ENCODE measurements at places on chromosomes 16 and 17.

DNA sequence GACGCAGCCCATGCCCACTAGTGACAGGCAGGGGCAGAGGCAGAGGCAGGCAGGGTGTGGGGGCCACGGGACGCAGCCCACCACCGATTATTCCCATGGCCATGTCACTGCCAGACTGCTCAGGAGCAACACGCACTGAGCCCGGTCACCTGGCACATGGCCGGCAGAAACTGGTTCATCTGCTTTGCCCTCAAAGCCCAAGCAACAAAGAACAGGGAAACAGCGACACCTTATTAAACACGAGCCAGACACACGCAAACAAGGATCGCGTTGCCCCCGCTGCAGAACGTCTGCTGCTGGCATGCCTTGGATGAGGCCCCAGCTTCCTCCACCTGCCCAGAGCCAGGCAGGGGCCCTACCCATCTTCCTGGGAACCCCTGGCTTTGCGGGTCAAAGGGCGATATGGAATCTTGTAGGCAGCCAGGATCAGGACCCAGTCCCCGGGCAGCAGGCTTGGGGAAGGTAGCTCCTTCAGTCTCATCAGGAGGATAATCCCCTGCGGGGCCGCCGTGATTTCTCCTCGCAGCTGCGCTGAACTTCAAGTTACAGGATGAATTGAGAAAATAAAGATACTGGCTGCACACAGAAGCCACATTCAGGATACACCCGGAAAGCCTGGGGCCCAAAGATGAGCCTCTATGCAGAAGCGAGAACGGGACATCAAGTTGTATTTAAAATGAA, 4.8 kb downstream of the TBC1D16 start:
- DNase-seq = no peak

- no peak for DNase-seq
These were observed 392.3 kb downstream of the SLC39A11 start for GRCh38 chr17:72700226-72700625.

GRCh38 chr16:88855176-88855575, 1.6 kb downstream of the GALNS start:
- no peak for DNase-seq

GRCh38 chr17:8283356-8283755, 5.1 kb upstream of the RANGRF start:
- no peak for DNase-seq

DNA sequence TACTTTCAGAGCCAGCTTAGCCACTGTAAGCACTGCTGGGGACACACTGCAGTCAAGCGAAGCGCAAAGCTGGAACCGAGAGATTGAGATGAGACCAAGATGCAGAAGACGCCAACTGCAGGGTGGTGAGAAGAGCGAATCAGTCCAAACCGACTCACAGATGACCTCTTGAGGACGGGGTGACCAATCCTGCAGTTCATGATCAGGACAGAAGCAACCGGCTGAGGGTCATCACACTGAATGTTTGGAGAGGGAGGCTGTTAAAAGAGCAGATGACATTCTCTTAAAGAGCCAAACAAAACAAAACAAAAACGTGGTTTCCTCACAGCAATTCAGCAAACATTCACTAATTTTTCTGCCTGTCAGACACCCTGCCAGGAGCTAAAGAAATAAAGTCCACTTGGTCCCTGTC, 8.5 kb downstream of the HASPIN start:
- DNase-seq = no peak

- peak; percentile 69 for DNase-seq
These were observed 14.7 kb upstream of the CDH1 start for GRCh38 chr16:68722119-68723024.

- no peak for DNase-seq
These were observed 27.5 kb upstream of the MTSS2 start for GRCh38 chr16:70713342-70713741.

DNA sequence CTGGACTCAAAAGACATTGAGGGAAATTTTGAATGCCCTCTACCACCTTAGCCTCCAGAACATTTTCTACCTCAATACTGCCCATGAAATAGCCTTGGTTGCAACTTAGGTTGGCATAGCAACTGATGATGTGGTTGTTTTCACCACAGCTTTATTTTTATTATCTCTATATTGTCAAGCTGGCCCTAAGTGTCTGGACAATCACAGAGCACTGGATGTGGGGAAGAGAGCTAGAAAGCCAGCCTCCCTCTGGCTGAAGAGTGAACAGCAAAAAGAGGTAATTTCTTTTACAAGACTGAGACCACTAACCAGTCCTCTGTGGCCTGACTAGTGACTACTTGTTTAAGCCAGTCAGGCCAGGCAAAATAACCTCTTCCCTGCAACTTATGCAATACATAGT, 159.6 kb downstream of the HS3ST2 start:
- no peak for DNase-seq

- no peak for DNase-seq
These were observed 14.6 kb downstream of the RBBP6 start for GRCh38 chr16:24553983-24554382.

DNA sequence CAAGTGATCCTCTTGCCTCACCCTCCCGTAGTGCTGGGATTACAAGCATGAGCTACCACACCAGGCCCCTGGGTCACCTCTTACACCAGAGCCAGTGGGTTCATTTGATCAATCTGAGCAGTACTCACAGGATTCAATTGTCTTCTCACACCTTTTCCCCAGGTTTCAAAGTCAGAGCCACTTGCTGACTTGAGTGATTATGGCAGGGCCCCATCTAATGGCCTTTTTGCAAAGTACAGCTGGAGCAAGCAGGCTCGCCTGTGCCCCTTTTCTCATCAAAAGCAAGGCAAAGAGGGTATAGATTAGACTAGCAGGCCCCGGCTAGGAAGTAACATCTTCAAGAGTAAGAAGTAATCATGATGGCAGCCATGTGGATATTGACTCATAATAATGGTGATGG, 114.8 kb upstream of the NOL11 start:
- no peak for DNase-seq

GRCh38 chr17:77147357-77147801, 6.6 kb downstream of the SEC14L1 start:
- no peak for DNase-seq

DNA sequence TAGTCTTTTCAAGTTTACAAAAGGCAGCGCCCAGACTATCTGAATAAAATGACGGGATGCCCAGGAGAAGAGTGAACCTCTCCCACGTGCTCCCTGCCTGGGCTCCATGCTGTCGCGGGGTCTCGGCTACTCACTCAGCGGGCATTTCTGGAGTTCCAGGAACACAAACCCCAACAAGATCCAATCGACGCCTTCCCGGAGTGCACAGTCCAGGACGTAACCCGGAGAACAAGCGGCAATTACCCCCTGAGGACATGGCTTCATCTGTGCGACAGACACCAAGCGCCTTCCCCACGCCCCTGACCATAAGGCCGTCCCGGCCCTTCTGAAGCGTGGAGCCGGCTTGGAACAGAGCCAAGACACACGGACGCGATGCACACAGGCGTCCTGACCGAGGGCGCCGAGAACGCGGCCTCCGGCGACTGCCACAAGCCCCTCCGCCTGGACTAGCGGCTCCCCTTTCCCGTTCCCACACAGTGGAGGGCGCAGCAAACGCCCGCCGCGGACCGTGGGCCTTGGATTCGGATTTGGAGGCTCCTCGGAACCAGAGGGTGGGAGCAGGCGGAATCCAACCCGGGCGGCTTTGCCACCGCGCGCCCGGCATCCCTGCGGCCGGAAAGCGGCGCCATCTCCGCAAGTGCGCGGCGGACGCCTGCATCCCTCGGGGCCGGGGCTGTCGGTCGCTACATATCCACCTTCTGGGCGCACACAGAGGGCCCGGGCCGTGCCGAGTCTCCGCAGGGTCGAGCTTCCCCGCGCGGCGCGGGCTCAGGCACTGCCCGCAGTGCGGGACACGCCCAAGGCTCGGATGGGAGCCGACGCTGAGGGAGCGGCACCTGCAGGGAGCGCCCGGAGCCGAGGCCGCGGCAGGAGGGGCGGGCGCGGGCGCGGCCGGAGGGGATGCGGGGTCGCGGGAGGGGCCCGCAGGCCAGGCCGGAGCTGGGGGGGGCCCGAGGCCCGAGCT, 725 bp downstream of the ABCA3 start:
- DNase-seq = peak; percentile 65

DNA sequence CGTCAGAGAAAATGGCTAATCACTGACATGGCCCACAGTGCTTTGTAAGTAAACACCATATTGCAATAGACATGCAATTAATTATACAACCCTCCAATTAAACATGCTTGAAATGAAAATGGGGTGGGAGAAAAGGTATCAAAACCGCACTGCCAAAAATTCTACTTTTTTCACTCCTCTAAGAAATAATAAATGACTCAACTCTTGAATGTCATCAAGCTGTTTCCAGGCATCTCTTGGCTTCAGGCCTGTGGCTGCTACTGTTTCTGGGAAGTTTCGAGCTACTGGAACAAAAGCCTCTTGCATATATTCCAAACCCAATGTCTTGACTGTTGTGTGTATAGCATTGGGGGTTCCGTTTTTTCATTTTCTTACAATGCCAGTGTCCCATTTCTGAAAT, 412.6 kb downstream of the RBFOX1 start:
- no peak for DNase-seq

DNA sequence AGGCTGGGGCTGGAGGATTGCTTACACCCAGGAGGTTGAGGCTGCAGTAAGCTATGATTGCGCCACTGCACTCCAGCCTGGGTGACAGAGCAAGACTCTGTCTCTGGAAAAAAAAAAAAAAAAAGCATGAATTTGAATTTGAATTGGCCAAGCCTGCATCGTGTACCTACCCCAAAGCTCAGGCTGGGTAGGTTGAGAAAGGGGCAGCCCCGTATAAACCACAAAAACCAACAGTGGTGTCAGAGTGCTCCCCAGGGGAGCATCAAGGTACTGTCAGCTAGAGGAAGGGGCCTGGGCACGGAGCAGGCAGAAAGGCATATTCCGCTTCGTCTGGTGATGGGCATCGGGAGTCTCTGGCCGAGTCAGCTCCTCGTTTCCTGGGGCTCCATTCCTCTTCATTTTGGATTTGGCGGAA, 40.9 kb downstream of the RAP1GAP2 start:
- no peak for DNase-seq

DNA sequence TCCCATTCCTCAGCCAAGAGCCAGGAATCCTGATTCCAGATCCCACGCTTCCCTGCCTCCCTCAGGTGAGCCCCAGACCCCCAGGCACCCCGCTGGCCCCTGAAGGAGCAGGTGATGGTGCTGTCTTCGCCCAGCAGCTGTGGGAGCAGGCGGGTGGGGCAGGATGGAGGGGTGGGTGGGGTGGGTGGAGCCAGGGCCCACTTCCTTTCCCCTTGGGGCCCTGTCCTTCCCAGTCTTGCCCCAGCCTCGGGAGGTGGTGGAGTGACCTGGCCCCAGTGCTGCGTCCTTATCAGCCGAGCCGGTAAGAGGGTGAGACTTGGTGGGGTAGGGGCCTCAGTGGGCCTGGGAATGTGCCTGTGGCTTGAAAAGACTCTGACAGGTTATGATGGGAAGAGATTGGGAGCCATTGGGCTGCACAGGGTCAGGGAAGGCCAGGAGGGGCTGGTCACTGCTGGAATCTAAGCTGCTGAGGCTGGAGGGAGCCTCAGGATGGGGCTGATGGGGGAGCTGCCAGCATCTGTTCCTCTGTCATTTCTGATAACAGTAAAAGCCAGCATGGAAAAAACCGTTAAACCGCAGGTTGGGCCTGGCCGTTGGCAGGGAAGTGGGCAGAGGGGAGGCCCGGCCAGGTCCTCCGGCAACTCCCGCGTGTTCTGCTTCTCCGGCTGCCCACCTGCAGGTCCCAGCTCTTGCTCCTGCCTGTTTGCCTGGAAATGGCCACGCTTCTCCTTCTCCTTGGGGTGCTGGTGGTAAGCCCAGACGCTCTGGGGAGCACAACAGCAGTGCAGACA, at the start of gene SPN:
SPN (plus strand) TSS at position 232 of the 791 bp plus-strand sequence; CDS start at position 714, 482 bp downstream.
- DNase-seq = no peak

DNA sequence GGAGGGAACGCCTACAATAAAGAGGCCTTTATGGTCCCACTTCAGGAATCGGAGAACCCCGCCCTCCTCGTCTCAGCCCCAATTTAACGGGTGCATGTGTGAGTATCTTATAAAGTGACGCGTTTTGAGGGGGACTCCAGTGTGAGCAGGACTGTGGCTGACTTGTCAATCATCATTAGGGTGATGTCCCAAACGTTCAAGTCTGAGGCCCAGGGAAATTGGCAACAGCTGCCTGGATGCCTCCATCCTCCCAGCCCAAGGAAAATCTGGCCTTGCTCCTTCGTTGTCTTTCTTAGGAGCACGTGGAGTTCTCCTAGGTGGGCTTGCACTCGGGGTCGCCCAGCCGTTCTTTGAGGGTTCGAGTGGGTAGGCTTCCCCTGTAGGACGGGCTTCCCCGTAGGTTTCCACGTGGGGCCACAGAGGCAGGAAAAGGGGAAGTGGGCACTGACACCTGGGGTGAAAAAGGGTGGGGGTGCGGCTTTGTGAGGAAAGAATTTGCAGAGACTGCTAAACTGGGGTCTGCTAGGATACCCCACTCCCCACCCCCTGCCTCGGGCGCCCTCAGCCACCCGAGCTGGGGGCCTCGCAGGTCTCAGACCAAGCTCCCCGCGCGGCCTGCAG, 561 bp upstream of the HERPUD1 start:
- DNase-seq = peak; percentile 55

- DNase-seq = no peak
These were observed 47.8 kb upstream of the HAS3 start for GRCh38 chr16:69057400-69058378.

DNA sequence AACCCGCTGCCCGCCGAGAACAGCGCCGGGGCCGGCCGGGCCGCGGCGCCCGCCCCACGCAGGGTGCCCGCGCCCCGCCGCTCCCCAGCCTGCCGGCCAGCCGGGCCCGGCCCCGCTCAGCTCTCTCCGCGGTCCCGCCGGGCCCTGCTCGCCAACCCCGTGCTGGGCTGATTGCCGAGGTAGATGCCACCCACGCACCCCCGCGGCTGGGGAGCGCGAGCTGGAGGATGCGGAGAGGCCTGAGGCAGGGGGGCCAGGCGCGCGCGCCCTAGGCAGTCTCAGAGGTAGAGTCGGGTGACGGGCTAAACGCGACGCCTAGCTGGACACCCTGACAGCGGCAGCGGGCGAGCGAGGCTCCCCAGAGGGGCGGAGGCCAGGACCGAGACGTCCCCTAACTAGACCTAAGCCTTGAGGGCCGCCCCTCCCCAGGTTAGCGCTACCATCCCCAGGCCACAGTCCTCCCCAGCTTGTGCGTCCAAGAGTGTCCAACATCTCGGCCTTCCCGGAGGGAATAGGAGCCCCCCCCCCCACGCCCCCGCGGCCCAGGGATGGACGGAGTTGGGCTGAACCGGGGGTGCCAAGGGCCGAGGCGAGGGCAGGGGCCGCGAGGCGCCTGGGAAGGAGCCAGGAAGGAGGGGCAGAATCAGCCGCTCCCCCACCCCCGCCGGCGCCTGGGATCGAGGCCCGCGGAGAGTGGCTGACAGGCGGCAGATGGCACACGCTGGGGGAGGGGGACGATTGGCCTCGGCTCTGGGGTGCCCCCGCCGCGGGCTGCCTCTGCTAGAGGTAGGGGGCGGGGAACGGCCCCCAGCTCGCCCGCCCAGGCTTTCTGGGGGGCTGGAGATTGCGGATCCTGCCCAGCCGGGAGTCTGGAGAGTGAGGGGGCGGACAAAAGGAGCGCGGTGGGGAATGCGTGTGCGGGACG, 2.5 kb upstream of the ZNF423 start:
- DNase-seq = no peak

- no peak for DNase-seq
These were observed 111.8 kb downstream of the SMG6 start for GRCh38 chr17:2191785-2192184.

- DNase-seq = no peak
These were observed 110.4 kb downstream of the MAP2K6 start for GRCh38 chr17:69524854-69525253.

DNA sequence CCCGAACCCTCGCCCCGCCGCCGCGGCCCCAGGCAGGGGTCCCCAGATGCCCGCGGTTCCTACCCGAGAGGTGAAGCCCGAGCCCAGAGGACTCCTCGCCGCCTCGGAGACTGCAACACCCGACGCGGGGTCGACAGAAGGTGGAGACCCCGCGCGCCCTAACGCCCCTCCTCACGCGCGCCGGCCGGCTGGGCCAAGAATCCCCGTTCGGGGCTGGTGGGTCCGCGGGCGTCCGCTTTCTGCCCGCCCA, 515 bp downstream of the SUMO2 start:
- DNase-seq = no peak
